ENCODE measurements at places on chromosomes 7 and 10.

- no peak for DNase-seq
Observed at GRCh38 chr7:130364451-130364850, 15.8 kb upstream of the CPA1 start.

GRCh38 chr7:2431260-2431867 lies 28.0 kb downstream of the CHST12 start:
- no peak for DNase-seq

DNA sequence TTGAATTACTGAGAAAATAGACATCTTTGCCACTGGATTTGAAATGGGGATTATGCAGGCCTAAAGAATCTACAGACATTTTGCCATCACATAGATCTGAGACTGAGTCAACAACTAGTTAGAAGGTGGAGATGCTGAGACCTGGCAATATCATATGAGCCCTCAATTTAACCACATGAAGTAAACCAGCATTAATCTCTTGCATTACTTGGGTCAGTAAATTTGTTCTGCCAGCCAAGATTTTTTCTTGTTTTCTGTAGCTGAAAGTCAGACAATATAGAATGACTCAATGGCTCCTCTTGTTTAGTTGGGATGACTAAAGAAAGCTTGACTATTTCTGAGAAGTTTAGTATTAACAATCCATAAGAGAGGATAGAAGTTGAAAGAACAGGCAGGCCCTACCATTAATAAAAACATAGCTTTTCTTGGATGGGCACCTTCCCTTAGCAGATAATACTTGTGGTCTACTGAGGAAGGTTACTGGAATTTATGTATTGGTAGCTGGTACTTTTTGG lies 396.7 kb upstream of the SORCS1 start:
- no peak for DNase-seq

DNA sequence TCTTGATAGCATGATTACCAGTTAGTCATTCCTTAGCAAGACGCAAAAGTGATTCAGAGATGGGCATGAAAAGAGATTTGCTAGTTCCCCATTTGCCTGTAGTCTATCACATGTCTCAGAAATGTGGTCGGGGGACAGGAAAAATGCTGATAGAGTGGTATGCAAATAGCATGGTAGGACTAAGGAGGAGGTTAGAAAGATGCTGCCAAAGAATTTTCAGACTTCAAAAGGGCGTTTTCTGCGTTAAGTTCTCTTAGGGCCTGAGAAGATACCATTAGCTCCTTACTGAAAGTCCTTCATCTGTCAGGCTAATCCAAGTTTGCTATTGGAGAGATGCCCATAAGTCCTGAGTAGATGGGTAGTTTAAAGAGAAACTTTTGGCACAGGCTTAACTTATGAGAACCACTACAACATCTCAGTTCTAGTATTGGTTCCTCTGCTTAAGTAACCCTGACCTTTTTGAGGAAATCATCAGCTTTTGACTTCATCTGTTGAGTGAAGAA lies 2.7 kb downstream of the CALD1 start:
- no peak for DNase-seq

DNA sequence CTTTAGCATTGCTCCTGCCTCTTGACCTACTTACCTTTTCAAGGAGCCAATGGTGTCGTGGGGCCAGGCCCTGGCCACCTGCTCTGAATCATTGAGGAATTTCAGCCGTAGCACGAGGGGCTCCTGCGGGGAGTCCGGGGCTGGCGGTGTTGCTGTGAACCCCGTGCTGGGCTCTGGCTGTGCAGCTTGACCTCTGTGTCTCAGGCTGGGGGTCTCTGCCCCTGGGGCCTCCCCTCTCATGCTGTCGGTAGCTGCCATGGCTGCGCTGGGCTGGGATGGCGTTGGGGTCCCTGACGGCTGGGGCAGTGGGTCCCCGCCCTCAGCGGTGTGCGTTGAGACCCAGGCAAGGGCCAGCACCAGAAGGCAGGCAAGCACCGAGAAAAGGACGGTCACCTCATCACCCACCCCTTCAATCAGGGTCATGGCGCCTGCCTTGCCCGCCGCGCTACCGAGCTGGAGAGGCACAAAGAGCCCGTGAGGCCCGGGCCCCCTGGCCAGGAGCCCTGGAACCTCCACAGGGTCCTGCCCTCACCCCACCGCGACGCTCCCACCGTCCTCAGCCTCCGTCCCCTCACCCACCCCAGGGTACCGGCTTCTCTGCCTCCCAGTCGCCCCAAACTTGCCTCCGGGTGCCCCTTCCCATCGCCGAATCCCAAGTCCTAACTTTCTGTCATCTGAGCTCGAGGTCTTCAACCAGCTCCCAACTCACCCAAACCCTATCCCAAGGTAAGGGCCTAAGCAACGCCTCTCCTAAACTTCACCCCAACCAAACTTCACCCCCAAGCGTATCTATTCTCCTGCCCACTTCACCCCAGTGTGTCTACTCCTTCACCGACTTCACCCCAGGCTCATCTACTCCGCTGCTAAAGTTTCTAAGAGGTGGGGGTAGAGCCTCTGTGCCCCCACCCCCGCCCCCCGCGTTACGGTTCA lies 887 bp downstream of the TMUB1 start:
- DNase-seq = no peak

Data from NCI-H2081 treated with DMSO at 0.1 percent for 48 hours (cell line).